Activated gamma-delta T cell treated with Interleukin-2 at 50 U/mL for 16 hours (primary cell): ENCODE measurements at places on chromosomes 1 and 21.
A peak's percentile ranks its signal among the peaks of the same experiment; 100 is the strongest.

- DNase-seq = no peak
These were observed 5.8 kb upstream of the EPS15 start for GRCh38 chr1:51524817-51525216.

DNA sequence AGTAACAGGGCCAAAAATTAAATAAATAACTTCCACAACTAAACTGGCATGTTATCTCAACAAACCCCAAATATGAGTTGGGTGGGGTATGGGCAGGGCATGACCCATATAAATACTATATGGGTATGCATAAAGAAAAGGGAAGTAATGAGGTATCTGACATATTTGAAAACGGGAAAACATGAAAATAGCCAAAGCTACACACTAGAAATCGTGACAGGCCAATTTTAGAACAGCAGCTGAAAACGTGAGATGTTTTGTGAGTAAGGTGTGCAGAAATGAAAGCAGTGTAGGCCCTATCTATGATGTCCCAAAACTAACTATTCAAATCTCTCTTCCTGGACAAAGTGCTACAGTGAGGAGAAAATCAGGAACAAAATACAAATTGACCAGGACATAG, 537.9 kb upstream of the NR5A2 start:
- no peak for DNase-seq

DNA sequence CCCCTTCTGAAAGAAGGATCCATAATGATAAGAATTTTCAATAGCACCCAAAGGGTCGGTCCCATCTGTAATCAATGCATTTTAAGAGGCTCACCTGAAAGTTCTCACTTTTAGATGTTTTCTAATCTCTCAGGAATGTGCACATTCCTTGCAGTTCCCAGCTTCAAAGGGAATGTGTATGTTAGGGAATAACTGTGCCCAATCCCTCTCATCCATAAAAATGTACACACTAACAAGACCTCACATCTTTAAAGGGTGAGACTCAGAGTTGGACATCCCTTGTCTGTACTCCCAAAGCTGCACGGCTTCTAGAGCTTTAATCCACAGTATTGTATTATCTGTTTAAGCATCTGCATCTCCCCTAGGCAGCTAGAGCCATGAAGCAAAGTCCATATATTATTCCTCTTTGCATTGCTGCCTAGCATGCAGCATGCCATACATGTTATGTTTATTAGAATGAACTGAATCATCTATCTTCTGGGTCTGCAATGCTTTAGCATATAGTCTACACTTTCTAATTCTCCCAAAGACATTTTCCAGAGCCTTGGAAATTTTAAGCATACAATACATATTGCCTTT, 9.3 kb upstream of the CCN1 start:
- DNase-seq = no peak

DNA sequence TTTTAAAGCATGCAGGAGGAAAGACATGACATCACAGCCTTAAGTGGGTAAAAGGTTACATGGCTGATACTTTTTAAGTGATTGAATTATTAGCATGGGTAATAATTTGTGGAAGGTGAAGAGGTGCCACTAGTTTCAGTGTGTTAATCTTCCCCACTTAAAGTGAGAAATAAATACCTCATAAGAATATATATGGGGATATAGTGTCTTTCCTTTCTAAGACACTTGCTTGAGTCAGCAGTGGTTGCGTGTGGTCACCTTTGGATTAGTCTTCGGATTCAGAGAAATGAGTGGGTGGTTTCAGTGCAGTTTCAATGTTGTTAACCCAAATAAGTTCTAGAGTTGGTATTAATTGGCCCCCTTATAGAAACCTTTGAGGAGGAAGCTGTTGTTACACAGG, 94.1 kb downstream of the ADGRL2 start:
- no peak for DNase-seq

DNA sequence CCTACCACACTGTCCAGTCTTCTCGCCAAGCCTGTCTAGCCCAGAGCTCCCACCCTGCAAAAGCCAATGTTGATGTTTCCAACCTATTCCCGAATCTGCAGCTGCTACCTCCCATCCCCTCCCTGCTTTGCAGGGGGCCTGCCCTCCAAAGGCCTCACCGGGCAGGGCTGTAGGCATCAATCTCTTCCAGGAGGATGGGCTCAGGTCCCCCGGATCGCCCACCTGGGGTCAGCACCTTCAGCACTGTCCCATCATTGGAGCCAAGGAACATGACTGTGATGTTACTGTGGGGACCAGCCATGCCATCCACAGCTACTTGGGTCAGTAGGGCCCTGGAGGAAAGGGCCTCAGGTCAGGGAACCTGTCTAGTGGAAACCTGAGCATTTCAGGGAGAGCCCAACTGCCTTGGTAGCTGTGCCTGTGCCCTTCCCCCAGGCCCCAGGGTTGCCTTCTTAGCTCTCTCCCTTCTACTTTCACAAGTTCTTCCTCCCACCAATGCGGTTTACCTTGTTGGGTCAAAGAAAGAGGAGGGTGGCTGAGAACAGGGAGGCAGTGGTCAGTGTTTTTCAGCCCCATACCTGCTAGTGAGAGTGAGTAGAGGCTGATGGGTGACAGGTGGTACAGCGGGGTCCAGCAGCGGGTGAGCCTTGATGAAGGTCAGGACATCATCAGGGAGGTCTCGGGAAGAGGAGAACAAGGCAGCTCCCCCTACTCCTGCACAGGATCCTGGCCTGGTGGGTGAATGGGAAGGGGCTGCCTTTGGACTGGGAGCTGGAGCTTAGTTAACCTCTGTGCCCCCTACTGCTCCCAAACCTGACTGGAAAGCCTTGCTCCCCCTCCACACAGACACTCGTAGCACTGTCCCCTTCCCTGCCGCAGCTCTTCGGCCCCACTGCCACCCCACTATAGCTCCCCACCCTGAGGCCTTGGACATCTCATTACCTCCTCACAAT, 10.7 kb downstream of the SEMA6C start:
- no peak for DNase-seq

DNA sequence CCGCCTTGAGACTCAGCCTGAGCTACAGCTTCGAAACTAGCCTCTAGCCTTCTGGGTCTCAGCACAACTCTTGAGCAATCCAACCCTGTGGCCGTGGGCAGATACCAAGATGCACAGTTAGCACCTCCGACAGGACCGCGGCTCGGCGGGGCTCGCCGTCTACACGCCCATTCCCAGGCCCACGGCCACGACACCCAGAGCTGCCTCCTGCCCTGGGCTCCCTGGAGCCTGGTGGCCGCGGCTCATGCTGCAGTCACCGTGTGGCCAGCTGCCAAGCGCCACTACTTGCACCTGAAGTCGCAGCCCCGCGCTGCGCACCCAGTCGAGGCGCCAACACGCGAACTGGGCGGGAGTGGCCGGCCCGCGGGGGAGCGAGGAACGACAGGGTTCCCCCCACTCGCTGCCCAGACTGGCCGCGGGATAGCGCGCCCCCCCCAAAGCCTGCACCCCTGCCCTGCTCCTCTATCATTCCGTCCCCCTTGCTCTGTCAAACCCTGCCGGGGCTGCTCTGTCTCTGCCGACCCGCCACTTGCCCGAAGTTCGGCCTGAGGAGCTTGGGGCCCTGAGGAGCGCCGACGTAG, 729 bp upstream of the CDCA8 start:
- peak; percentile 7 for DNase-seq
